ENCODE measurements at places on chromosomes 13 and 19. TPM values are rescaled to one million over a fixed set of nuclear protein-coding genes. Genes with fewer than 3 reads are reported as not detected.

Gene ZNF805
- 5.2 TPM for polyA plus RNA-seq

- no peak for DNase-seq
Measured at GRCh38 chr13:87669379-87669978, 1.7 kb upstream of the SLITRK5 start.

GRCh38 chr19:4660181-4660791 is 9.9 kb downstream of the MYDGF start:
- no peak for DNase-seq

- DNase-seq = no peak
Measured at GRCh38 chr19:47274891-47275761, 441 bp downstream of the INAFM1 start.

DNA sequence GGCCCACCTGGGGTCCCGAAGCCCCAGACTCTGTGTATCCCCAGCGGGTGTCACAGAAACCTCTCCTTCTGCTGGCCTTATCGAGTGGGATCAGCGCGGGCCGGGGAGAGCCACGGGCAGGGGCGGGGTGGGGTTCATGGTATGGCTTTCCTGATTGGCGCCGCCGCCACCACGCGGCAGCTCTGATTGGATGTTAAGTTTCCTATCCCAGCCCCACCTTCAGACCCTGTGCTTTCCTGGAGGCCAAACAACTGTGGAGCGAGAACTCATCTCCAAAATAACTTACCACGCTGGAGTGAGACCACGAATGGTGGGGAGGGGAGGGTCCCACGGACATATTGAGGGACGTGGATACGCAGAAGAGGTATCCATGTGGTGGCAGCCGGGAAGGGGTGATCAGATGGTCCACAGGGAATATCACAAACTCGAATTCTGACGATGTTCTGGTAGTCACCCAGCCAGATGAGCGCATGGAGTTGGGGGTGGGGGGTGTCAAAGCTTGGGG is 1.0 kb upstream of the ICAM5 start:
- no peak for DNase-seq

Gene RASIP1
- 11.5 TPM for polyA plus RNA-seq

GRCh38 chr13:103525530-103525929 is 459.3 kb upstream of the SLC10A2 start:
- DNase-seq = no peak

All from right renal cortex interstitium (tissue), 3 donors.